ENCODE measurements at places on chromosomes 2 and 18.

DNA sequence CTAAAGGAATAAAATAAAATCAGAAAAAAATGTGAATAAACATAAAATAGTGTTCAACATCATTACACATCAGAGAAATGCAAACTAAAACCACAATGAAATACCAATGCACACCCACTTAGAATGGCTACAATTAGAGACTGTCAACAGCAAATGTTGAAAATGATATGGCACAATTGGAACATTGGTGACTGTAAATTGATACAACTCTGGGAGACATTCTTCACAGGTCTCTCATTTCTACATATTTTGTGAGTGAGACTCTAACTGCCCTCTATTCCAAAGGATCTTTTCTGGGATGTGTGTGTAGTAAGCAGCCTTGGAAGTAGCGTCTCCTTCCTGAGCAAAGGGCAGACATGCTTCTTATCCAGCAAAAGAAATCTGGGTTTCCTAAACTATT, 323.0 kb downstream of the FBXO15 start:
- DNase-seq, result no peak

DNA sequence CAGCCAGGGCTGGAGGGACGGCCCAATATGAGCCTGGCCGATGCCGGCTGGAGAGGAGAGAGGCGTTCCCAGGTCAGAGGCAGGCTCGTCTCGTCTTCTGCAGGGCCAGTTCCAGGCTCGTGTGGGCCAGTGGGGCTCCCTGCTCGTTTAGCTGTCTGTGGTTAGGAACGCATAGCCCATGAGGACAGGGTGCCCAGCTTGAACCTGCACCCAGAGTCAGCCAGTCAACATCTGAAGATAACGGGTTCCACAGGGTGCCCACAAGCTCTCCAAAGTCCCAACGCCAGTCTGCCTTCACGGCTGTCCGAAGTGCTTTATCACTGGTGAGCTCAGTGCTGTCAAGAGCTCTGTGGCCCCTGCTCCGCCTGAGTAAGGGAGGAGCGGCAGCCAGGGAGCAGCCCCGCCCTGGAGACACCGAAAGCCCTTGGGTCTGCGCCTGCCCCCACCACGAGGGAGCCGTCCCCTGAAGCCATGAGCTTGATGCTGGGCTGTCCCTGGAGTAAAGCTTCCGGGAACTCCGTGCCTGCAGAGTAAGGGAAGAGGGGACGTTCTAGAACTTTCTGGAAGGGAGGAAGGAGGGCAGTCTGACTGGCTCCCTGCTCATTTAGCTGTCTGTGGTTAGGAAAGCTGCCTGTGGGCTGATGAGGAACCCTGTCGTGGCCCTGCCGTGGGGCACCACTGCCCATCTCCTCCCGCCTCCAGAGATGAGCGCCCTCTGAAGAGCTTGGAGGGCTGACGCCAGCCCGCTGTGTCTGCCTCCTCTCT, 2.7 kb upstream of the HSBP1L1 start:
- no peak for DNase-seq

DNA sequence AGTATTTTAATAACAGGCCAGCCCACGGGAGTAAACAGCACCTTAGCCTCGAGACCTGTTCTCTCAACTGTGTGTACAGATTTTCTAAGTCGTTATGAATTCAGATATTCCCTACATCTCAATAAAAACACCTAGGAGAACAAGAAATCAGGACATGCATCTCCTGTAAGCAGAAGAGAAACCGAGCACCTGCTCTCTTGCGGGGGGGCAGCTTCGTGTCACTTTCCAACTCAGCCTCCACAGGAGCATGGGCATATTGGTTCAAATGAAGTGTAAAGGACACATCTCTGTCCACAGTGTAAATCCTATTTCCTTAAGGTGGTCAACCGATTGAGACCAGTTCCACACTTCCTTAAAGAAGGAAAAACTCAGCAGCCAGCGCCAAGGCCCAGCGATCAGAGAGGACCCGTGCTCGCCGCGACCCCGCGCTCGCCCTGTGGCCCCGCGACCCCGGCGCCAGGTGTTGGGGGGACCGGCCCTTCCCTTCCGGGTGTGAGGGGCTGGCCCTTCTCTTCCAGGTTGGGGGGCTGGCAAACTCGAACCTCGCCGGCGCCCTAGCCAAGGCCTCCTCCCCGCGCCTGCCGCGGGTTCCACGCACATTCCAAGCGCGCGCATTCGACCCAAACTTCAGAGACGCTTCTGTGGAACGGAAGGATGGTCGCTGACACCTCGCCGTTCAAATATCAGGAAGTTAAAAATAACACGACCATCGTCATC, 652 bp downstream of the SH3YL1 start:
- no peak for DNase-seq

DNA sequence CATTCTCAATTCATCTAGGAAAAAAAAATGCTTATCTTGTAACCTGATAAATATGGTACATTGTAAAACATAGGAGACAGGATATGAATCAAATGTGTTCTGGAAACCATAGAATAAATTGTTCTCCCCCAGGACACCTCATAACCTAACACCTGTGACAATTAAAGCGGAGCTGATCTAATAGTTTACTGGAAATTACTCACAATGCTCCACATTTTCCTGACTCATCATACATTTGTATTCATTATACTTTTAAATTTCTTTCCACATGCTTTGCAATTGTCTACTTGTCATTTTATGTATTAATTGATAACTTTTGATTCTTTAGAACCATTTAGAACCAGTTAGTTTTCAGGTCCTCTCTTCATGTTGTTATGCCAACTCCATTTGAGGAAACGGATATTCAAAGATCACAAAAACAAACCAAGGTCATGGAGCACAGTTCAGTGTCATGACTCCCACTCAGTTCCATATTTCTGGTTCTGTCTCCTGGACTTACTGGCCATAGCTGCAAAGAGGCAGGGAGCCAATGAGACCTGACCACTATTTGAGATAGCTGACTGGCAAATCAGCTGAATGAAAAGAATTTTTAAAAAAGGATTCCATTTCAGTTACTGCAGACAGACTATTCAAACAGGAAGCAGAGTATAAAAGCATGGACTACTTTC, 128.5 kb downstream of the CALCRL start:
- DNase-seq, result no peak
